NCI-H1092 treated with DMSO at 0.1 percent for 48 hours (cell line): ENCODE measurements at places on chromosomes 7 and 10.
A peak's percentile ranks its signal among the peaks of the same experiment; 100 is the strongest.

DNA sequence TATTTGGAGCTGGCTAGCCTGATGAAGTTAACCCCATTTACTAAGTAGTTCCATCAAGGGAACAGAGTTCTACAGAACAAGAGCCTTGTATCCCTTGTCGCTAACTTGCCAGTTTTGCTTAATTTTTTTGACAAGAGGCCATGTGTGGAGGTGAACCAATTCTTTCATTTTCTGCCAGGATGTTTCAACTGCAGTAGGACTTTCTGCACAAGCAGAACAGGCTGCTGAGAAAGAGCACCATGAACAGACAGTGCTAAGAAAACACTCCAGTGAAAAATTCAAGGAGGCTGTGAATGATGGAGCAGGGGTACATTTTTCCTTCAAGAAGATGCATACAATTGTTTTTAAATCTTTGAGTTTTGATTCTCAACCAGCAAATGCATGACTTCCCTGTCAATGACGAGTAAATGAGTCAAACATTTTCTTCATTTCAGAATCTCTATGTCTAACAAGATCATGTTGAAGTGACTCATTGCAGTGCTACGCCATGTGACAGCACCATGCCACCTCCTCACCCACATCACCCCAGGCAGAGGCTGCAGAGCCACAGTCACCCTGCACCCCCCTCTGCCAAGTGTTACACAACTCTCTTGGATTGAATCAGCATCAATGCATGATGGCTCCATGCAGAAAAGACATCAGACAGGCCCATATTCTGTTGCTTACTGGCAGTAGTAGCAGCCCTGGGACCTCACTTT is 193.1 kb downstream of the COBL start:
- no peak for DNase-seq

- peak; percentile 87 for DNase-seq
These were observed 39.8 kb downstream of the ITPRID1 start for GRCh38 chr7:31553661-31554081.

GRCh38 chr10:79374312-79375191 is 27.3 kb downstream of the PPIF start:
- DNase-seq: peak; percentile 14

GRCh38 chr10:61179771-61180170 is 235.8 kb upstream of the RHOBTB1 start:
- peak; percentile 41 for DNase-seq

DNA sequence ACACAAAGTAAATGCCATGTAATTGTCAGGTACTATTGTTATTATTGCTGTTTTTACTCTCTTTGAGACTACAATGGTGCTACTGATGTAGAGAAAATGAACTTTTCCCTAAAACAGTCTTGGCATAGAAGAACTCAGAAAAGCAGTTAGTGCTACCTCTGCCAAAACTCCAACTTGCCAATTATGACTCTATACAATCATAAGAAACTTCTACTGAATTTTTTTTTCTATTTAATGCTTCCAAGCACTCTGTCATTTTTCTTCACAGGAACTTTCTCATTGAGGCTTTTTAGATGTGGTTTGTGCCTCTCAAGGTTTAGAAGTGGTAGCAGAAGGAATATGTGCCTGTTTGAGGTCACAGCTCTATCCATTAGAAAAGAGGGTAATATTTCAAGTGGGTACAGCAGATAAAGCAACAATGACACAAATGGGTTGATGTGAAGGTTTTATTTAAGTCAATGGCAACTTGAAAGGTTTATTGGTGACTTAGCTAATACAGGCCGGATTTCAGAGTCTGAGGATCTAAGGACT is 64.0 kb upstream of the FERD3L start:
- DNase-seq: no peak

DNA sequence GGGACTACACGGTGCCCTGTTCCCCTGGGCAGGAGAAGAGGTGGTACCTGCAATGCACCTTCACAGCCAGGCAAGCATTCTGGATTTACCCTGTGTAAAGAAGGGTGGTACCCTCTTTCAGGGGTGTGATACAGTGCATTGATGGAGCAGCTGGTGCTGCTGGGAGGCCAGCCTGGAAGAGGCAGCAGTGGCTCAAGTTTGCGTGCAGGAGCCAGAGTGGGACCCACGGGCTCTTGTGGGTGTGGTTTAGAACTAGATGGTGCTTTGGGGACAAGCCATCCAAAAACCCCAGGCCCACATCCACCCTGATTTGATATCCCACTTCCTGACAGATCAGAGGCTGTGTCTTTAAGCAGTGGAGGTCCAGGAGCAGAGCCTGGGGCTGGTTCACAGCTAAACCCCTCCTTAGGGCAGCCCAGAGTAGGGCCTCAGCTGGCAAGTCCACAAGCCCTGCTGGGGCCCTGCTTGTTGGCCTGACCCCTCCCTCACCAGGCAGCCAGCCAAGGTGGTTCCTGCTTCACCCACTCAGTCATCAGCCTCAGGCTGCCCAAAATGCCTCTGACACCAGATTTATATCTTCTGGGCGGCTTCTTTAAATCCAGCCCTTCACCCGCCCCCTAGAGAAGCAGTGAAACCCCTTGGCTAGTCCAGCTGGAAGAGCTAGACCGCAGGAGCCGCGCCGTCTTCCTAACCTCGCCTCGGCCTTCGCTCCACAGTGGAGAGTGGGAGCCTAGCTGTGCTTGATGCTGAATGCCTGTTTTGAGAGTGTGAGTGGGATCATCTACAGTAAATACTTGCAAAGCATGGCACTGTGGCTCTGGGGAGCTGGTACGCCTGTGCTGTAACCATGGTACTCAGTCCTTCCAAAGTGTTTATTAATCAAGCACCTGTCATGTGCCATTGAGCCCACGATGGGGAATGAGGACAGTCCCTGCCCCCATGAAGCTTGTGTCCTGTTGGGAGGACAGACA is 1.4 kb upstream of the ASIC3 start:
- DNase-seq: peak; percentile 9

GRCh38 chr10:130844310-130844709 is 467.2 kb downstream of the TCERG1L start:
- DNase-seq: no peak

DNA sequence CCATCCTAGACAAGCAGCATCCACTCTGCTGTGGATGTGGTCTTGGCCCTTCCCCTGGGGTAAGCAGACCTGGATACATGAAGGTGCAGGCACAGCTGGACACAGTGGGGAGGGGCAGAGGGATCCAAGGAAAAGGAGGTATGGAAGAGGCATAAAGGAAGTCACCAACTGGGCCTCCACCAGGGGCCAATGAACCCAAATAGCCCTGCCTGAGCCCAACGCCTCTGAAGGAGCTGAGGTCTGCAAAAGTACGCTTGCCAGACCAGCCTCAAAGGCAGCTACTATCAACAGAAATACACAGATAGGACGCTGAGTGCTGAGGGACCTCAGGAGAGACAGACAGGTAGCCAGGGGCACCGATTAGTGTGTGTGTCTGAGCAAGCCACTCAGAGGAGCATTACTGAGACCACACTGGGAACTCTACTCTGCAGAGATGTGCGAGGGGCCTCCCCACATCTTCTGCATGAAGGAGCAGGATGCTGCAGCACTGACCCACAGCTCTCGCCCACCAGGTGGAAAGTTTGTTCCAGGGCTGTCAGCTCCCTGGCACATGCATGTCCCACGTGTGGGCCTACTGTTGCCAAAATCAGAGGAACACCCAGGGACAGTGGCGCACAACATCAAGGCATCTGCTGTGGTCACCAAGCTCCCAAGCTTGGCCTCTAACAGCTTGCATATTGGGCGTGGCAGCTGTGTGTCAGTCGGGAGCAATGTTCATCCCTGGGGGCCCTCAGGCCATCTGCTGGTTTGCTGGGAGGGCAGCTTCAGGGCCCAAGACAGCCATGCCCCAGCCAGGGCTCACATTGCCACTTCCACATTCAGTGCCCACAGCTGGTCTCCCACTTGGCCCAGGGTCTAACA is 40.0 kb downstream of the MKI67 start:
- DNase-seq: no peak
